ENCODE measurements at places on chromosomes 11 and 22.
A peak's percentile ranks its signal among the peaks of the same experiment; 100 is the strongest.

GRCh38 chr11:124762624-124763155 lies 600 bp upstream of the ESAM start:
- peak; percentile 5 for DNase-seq

DNA sequence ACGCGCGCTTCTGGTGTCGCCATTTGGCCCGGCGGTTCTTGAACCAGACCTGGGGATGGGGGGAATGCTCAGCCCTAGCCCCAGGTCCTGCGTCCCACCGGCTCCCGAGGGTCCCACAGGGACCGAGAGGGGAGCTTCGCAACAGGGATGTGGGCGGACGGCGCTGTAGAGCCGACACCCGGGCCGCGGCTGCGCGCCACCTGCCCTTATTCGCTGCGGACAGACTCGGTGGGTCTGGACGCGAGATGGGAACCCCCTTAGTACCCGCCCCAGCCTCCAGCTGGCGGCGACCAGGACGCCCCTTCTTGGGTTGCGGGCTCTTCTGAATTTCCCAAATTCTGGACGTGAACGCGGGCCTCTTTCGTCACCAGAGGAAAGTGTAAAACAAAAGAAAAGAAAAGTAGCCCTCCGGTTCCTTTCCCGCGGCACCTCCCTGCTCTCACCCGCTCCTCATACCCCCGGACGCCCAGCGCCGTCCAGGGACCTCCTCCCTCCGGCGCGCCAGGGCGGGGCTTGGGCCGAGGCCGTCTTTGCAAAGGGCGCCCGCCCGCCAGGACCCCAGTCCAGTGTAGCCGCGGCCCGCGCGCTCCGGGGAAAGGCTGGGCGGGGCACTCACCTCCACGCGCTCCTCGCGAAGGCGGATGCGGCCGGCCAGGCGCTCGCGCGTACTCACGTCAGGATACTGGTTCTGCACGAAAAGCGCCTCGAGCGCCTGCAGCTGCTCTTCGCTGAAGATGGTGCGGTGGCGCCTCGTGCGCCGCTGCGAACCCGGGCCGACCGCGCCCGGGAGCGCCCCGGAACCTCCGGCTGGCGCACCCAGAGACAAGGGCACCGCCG lies 827 bp downstream of the GSC2 start:
- no peak for DNase-seq

- no peak for DNase-seq
Observed at GRCh38 chr22:20389288-20389687, 4.7 kb upstream of the ZNF74 start.

- peak; percentile 61 for DNase-seq
Observed at GRCh38 chr11:118997627-118998387, at the start of gene CENATAC. TSS of gene CENATAC (plus strand) at chr11:118998138. CDS start at chr11:118998198, 60 bp downstream.

DNA sequence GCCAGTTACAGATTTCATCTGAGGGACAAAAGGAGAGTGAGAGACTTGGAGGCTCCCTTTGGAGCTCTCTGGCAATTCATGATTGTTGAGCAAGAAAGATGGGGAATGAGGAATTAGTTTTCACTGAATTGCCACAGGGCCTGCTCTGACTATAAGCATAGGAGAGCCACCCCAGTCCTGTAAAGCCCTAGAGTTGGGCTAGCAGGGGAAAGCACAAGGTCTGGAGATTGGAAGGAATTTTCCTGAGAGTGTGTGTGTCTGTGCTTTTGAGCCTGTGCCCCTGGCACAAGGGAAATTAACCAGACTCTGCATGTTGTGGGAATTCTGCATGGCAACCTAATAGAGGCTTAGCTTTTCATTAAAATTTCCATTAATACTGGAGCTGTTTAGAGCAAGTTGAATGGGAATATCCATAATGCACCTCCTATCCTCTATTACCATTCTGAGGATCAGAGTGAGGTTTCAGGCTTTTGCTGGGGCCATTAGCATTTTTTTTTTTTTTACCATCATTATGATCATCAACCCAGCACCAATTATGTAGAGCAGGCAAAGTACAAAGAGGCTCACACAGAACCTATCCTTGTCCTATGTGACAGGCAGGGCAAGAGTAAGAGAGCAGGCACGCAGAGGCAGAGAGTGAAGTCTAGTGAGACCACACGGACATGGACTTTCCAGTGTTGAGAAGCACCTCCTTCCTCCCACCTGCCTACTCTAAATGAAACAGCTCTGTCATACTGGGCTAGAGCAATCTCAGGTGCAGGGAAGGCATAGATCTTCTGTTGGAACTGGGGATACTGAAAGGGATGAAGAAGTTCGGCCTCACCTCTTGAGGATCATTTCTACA lies 308.5 kb downstream of the ST3GAL4 start:
- DNase-seq: no peak

DNA sequence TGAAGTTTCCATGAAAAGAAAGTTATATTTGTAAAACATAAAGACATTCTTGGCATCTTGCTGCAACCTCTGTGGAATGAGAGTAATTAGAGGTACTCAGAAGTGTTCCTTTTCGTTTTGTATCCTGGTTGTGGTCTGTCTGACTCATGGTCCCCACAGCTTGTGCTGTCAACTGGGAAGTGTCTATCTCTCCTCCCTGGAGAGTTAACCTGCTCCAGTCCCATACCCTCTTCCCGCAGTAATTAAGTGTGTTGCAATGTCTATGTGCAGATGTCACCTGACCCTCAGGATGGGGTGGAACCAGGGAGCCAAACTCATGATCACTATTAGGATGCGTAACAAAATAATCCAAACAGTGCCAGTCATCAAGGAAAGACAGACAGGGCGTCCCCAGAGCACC lies 23.0 kb upstream of the ZDHHC13 start:
- DNase-seq: no peak

DNA sequence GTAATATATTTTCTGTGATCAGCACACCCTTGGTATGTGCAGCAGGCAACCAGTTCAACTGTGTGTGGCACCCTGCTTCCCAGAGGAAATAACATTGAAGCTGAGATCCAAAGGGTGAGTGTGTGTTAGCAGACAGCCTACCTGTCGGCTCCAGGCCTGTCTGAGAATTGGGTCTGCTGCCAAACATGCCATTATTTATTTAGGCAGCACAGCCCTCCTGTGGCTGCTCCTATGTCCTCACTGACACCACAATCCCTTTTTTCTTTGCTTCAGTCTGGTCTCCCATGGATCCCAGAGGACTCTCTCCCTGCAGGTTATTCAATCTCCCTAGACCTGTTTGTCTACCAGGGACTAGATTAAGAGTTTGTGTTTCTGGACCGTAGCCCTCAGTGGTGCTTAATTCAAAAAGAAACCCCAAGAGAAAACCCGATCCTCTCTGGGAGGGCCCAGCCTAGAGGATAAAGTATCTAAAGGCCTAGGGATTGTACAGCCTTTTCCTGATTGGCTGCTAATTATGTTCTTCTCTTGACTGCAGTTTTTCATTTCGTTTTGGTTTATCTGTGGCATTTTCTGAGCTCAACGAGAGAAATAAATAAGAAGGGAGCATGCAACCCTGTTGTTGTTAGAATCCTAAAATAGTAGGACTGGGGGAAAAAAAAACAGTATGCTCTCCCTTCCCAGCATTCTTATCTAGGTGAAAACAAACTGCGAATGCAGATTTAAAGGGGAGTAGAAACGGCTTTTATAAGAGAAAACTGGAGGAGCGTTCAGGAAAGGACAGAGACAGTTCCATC lies 24.1 kb downstream of the KCNE3 start:
- DNase-seq: peak; percentile 15

DNA sequence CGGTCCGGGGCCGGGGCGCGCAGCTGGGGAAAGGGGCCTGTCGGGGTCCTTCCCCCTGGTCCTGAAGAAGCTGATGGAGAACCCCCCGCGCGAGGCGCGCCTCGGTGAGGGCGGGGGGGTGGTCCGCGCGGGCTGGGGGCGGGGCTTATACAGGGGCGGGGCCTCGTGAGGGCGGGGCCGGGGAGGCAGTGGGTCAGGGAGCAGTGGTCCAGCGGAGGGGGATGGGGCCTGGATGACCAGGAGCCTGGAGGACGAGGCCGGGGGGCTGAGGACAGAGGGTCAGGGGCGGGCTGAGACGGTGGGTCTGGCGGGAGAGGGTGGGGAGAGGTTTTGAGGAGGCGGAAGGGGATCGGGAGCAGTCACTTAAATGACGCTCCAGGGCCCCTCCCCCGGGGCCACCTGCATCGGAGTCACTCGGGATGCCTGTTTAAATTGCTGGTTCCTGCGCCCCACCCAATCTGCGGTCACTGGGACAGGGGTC lies 396 bp downstream of the TEF start:
- peak; percentile 35 for DNase-seq

- DNase-seq: no peak
Observed at GRCh38 chr11:127028648-127029047, 28.1 kb upstream of the KIRREL3 start.

- no peak for DNase-seq
Observed at GRCh38 chr11:63850920-63851319, 12.0 kb downstream of the MARK2 start.

GRCh38 chr22:42317008-42317407 lies 46.6 kb upstream of the TCF20 start:
- no peak for DNase-seq

DNA sequence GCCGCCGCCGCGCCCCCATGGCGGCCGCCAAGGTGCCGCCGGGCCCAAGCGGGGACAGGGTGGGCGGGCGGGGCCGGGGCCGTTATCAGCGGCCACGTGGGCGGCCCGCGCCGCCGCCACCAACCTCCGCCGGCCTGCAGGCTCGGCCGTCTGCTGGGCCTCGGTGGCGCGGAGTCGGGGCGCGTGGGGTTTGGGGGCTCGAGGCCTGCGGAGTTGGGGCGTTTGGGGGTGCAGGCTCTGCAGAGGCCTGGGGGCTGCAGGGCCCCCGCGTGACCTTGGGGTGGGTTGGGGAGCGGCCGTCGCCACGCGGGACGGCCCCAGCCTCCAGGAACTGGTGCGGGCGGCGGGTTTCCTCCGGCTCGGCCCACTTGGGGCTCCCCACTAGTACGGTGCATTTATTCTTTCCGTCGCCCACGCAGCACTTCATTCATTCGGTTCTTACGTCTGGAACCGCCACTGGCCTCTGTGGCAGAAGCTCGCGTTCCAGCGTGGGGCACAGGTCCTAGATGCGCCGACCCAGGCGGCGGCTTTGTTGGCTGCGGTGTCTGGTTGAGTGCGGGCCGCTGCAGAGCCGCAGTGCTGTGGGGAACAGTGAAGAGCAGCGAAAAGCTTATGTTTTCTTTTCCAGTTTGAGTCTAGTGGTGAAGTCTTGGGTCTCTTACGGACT lies 740 bp upstream of the TRMT2A start:
- no peak for DNase-seq

GRCh38 chr22:50641696-50642607 lies 14.0 kb upstream of the ARSA start:
- no peak for DNase-seq

- no peak for DNase-seq
Observed at GRCh38 chr11:61907871-61908729, 9.3 kb downstream of the RAB3IL1 start.

DNA sequence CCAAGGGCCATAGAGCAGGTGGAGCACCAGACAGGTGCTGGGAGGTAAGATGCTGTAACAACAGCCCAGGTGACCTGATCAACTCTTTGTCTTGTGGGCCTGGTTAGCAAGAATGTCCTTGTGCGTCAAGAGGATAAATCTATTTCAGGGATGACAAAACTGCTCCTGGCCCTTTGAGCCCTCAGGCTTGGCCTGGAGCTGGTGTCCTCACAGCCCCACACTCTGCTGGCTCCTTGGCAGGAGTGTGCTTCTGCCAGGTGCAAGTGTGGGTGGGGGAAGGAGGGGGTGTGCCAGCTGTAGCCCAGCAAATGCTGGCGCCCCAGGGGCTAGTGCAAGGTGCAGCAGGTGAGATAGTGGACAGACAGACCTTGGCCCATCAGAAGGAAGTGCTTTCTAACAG lies 19.5 kb downstream of the AMPD3 start:
- DNase-seq: no peak

DNA sequence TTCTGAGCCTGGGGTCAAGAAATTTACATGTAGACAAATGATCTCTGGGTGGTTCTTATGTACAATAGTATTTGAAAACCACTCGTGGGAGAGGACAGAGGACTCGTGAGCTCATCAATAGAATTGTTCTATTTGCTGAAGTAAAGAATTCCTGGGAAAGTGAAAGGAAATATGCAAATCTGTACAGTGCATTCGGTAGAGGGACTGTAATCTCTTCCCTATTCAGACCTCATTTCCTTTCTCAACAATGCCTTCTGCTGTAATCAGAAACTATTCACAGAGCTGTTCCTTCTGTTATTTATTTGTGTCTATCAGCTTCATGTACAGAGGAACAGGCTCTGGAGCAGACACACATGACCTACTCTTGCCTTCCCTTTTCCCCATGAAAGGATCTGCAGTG lies 709.4 kb upstream of the KIRREL3 start:
- DNase-seq: no peak

GRCh38 chr11:78731027-78731426 lies 156.4 kb upstream of the NARS2 start:
- DNase-seq: peak; percentile 4

- no peak for DNase-seq
Observed at GRCh38 chr11:12394601-12395000, 17.2 kb downstream of the PARVA start.

DNA sequence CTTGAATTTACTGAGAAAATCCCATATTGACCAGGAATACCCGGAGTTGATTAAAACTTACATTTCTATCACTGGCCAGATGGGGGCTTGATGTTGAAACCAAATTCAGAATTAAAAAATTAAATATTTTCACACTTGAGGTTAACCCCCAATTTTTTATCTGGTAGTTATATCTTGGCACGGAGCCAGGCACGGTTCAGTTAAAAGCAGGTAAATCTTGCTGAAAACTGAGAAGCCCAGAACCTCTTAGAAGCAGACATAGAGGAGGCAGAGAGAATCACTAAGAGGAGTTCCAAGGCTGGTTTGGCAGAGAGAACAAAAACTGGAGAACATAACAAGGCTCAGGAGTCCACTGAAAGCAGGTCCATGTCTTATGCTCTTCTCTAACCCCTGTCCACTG lies 77.7 kb downstream of the USP35 start:
- DNase-seq: no peak

DNA sequence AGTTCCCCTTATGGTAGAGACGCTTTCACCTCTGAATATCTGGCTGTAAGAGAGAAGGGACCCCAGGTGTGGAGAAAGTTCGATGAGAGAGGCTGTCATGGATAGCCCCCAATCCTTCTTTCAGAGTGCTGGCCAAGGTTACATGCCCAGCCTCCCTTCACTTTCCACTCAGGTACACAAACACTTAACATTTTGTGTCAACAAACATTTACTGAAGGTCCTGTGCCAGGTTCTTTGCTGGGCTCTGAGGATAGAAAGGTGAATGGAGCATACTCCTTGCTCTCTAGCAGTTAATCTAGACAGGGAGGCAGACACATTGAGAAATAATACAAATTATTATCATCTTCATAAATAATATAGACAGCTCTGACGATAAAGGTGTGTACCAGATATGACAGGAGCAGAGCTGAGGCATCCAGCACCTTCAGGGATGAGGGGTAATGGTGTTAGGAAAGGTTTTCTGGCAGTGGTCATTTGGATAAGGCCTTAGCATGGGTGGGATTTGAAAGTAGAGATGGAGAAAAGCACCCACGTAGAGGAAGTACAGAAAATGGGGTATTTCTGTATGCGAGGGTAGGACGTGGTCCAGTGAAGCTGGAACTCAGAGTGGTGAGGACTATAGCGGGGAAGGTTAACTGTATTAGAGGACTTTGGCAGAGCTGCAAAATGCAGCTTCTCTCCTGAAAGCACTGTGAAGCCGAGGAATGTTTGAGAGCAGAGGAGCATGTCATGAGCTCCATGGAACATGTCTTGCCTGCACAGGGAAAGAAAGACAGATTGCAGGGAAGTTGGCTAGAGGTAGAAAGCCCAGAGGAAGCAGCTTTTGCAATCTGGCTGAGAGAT lies 19.6 kb downstream of the PPFIBP2 start:
- DNase-seq: no peak

GRCh38 chr22:37240941-37241320 lies 3.1 kb downstream of the RAC2 start:
- DNase-seq: no peak

GRCh38 chr11:87353771-87354345 lies 316.1 kb downstream of the TMEM135 start:
- no peak for DNase-seq

All from NCI-H748 treated with DMSO at 0.1 percent for 48 hours (cell line).